ENCODE measurements at places on chromosomes 6 and 20. TPM values are rescaled to one million over a fixed set of nuclear protein-coding genes. Genes with fewer than 3 reads are reported as not detected.

SAMD10 gene
- total RNA-seq = 1.3 TPM

SMLR1 gene
- not detected for total RNA-seq

CD93 gene
- total RNA-seq = under 0.01 TPM

CRYBG1 gene
- 8.1 TPM for total RNA-seq

PLA2G7 gene
- total RNA-seq = not detected

HCRTR2 gene
- total RNA-seq = not detected

MYBL2 gene
- 11.7 TPM for total RNA-seq

IL17A gene
- total RNA-seq = not detected

ZBTB46 gene
- total RNA-seq = 13.8 TPM

TFB1M gene
- total RNA-seq = 29.8 TPM

KHDRBS2 gene
- total RNA-seq = not detected

CLIC5 gene
- total RNA-seq = not detected

TCP11 gene
- 0.32 TPM for total RNA-seq

Data from fibroblast of villous mesenchyme (primary cell).